WTC11 (cell line): ENCODE measurements at places on chromosomes 2 and 18.
A peak's percentile ranks its signal among the peaks of the same experiment; 100 is the strongest.

DNA sequence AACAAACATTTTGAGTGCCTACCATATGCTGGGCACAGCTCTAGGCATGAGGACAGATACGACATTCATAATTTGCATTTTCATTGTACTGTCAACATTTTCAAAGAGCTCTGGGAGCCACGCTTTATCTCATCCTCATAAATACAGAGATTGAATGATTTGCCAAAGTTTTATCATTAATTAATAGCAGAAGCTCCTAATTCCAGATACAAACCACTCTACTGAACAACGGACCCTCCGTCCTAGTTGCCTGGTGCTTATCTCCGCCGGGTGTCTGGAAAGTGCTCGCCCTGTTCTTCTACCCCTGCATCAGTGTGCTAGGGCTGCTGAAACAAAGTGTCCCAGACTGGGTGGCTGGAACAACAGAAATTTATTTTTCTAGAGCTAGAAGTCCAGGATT lies 23.8 kb downstream of the SERTAD2 start:
- no peak overlapping the region for H3K4me3 ChIP-seq
- no peak for DNase-seq
- peaks cover 2% of the 10 kb centered on the region for H3K36me3 ChIP-seq
- no peak overlapping the region for H3K27ac ChIP-seq
- no peaks in the 10 kb centered on the region for H3K27me3 ChIP-seq

DNA sequence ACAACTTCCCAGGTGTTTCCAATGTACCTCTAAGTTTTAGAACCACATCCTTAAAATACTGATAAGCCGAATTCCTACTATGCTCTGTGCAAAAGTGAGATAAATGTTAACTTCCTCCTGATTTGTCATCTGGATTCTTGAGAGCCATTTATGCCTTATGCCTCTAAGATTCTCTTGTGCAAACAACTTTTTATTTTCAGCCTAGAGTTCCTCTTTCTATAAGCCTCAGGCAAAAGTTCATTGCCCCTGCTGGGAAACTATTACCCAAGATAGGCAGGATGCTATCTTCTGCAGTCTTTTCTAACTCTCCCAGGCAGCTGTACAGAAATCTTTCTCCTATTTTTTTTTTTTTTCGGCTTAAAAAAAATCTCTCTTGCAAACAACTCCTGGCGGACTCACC lies 216.1 kb downstream of the KCNJ3 start:
- no peak overlapping the region for H3K4me3 ChIP-seq
- H3K4me1 ChIP-seq: peaks cover 19% of the 10 kb centered on the region
- H3K27ac ChIP-seq: no peak overlapping the region
- H3K27me3 ChIP-seq: no peaks in the 10 kb centered on the region
- no peaks in the 10 kb centered on the region for H3K36me3 ChIP-seq

DNA sequence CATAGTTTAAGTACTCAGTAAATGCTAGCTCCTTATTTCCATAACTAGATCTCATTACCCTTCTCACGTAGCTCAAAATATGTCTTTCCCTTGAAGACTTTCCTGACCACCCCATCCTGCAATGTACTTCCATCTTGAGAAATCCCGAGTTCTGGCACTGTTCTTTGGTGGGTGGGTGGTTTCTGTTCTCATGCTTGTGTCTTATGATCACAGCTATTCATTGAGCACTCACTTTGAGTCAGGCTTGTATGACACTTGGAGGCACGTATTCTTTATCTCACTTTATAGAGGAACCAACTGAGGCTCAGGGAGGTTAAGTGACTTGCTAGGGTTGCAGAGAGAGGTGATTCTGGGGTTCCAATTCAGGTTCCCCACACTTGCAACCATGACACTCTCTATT lies 9.0 kb upstream of the CLIP4 start:
- DNase-seq: no peak
- H3K27ac ChIP-seq: no peak overlapping the region
- H3K36me3 ChIP-seq: peaks cover 3% of the 10 kb centered on the region
- H3K27me3 ChIP-seq: peaks cover 2% of the 10 kb centered on the region; the same call in 1 of the 2 replicates

DNA sequence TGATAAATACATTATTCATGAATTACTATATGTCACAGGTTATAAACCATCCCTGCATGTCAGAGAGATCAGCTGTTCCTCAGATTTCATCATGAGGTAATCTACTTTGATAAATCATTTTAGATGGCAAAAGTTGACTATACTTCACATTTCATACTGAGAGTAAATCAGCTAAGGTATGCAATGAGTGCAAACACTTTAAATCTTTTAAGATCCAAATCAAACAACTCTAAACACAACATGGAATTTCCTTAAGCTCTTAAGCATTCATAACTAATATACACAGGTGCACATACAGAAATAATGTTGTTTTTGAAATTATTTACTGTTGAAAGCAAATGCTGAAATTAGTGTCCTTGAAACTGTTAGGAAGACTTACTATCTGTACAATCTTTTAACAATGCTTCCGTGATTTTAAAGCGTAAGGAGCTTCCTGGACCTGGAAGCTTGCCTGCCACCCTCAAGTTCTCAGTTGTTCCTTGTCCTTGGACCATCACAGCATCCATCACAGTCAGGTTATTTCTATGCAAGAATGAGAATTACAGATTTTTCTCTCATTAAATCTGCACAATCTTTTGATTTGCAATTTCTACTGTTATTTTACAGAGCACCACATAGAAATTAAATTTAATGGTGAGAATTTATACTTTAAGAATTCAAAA lies 83.2 kb downstream of the ZAP70 start:
- peaks cover 13% of the 10 kb centered on the region for H3K36me3 ChIP-seq
- DNase-seq: no peak
- H3K4me1 ChIP-seq: no peaks in the 10 kb centered on the region
- no peak overlapping the region for H3K27ac ChIP-seq

DNA sequence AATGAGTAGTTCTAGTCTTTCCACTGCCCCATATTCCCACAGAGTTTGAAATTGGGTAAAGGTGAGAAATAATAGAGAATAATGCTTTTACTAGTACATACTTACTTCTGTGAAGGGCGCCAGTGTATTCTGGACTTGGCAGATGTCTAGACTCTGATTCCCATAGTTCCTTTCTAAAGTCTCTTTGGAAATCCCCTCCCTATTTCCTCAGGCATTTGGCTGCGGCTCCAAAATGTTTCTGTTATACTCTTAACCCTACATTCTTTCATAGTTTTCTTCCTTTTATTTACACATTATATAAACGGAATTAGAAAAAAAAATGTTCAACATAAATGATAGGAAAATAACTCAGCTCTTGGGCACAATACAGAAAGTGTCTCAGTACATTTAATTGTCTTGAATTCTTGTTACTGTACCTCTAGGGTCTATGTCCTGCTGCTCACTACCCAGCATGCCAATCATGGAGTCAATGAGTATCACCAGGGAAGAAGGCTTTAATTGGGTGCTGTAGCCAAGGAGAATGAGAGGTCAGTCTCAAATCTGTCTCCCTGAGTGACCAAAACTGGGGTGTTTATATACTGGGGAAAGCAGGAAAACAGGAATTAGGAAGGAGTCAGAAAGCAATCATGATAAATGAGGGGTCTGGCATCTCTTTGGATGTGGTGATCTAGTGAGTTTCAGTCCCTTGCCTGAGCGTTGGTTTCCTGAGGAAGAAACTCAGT lies 147.8 kb upstream of the MMADHC start:
- DNase-seq: no peak
- peaks cover 15% of the 10 kb centered on the region for H3K36me3 ChIP-seq
- peaks cover 18% of the 10 kb centered on the region for H3K4me1 ChIP-seq
- H3K27ac ChIP-seq: no peak overlapping the region
- H3K4me3 ChIP-seq: no peak overlapping the region

DNA sequence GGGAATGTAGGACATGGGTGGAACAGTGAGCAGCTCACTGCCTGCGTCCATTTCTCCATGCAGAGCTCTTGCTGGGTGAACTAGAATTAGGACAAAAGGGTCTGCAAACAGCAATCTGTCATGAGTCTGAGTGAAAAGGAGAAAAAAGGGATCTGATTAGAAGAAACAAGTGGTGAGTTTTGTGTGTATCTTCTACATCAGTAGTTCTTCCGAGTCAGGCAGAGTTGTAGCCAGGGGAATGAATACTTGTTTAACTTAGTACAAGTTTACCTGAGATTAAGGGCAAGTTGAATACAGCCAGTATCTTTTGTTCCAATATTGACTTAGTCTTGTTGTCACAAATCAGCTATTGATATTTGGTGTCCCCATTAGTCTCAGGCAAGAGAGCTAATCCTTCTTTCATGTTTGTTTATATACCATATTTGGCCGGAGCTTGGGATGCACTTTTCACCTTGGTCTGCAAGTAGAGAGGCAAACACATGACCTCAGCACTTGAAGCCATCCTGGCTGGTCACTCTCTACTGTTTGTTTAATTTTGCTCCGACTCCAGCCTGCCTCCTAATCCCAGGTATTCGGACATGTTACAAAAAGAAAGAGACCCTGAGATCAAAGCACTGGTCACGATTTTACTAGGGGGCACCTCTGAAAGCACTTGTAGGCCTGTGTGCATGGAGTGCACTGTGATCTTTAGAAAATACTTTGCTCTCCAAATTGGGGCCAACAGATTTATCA lies 211.0 kb upstream of the NT5C1B start:
- H3K36me3 ChIP-seq: no peaks in the 10 kb centered on the region
- no peaks in the 10 kb centered on the region for H3K4me1 ChIP-seq
- no peak for DNase-seq

DNA sequence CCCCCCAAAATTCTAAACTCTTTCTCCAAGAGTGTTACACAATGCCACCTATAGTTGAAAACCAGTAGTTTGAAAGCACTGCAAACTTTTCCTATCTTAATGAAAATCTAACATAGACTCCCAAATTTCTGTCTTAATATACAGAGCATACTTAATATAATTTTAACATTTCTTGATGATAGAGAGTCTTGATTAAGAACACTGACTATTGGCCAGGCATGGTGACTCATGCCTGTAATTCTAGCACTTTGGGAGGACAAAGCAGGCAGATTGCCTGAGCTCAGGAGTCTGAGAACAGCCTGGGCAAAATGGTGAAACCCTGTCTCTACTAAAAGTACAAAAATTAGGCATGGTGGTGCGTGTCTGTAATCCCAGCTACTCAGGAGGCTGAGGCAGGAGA lies 34.2 kb downstream of the ASXL2 start:
- no peak overlapping the region for H3K27ac ChIP-seq
- DNase-seq: no peak
- H3K4me3 ChIP-seq: no peak overlapping the region
- no peaks in the 10 kb centered on the region for H3K4me1 ChIP-seq

DNA sequence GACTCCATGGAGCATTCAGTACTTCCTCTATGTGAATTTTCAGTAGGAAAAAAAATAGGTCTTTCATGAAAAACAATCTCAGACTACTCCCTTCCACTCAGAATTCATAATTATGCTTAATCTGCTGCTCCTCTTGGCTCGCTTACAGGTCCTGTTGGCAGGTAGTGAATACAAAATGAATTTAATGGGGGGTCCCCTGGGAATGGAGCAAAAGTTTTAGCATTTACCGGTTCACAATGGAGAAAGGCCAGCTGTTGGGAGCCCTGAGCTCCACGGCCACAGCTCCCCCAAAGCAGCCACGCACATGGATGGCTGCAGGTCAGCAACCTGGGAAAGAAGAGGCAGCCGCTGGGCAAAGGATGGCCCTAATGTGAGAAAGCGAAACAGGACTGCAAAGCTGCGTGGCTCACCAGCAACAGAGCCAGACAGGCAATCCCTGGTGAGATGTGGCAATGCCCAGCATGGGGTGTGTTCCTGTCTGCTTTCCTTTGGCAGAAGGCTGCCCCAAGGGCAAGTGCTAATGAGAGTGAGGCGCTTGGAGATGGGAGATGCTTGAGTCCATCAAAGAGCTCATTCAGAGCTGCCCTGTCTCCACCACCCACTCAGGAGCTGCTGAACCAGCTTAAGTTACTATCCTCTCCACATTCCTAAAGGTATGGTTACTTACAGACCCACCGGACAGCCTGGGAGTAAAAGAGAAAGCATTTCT lies 447.4 kb downstream of the EPHA4 start:
- H3K27ac ChIP-seq: no peak overlapping the region
- H3K4me3 ChIP-seq: no peak overlapping the region
- DNase-seq: peak; percentile 52
- H3K4me1 ChIP-seq: peaks cover 6% of the 10 kb centered on the region
- H3K36me3 ChIP-seq: peaks cover 21% of the 10 kb centered on the region

- H3K36me3 ChIP-seq: no peaks in the 10 kb centered on the region
- H3K4me3 ChIP-seq: no peak overlapping the region
- no peaks in the 10 kb centered on the region for H3K27me3 ChIP-seq
- no peak for DNase-seq
- H3K27ac ChIP-seq: no peak overlapping the region
- peaks cover 12% of the 10 kb centered on the region for H3K4me1 ChIP-seq
Measured at GRCh38 chr2:215870088-215870490, 143.3 kb downstream of the MREG start.

- no peaks in the 10 kb centered on the region for H3K27me3 ChIP-seq
- no peak overlapping the region for H3K4me3 ChIP-seq
- no peak overlapping the region for H3K27ac ChIP-seq
- peaks cover 28% of the 10 kb centered on the region for H3K4me1 ChIP-seq
- H3K36me3 ChIP-seq: no peaks in the 10 kb centered on the region
- DNase-seq: no peak
Measured at GRCh38 chr2:7280790-7281189, 363.6 kb downstream of the RNF144A start.

- peaks cover 14% of the 10 kb centered on the region for H3K4me1 ChIP-seq
- no peak overlapping the region for H3K4me3 ChIP-seq
- peaks cover 14% of the 10 kb centered on the region for H3K36me3 ChIP-seq
- peaks cover under 1% of the 10 kb centered on the region; the same call in 1 of the 2 replicates for H3K27me3 ChIP-seq
- no peak for DNase-seq
Measured at GRCh38 chr18:57048859-57049258, 98.0 kb upstream of the BOD1L2 start.

DNA sequence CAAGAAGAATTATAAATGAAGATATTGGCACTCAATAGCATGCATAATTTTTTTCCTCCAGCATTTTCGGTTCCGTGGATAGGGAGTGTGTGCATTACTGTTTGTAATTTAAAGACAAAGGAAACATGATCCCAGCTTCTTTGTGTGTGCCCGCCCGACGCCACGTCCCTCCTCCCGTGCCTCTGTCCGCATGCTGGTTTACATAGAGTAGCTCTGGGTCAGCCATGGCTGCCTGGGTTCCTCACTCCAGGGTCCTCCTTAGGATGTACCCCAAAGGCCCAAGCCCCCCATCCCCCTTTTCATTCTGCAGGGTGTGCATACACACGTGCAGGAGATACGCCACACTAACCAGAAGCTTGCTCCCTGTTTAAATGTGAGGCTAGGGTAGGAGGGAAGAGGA lies 214.7 kb downstream of the KLHL29 start:
- H3K36me3 ChIP-seq: no peaks in the 10 kb centered on the region
- H3K27ac ChIP-seq: no peak overlapping the region
- no peak for DNase-seq
- peaks cover 3% of the 10 kb centered on the region; the same call in 1 of the 2 replicates for H3K4me1 ChIP-seq
- no peak overlapping the region for H3K4me3 ChIP-seq
- no peaks in the 10 kb centered on the region for H3K27me3 ChIP-seq

DNA sequence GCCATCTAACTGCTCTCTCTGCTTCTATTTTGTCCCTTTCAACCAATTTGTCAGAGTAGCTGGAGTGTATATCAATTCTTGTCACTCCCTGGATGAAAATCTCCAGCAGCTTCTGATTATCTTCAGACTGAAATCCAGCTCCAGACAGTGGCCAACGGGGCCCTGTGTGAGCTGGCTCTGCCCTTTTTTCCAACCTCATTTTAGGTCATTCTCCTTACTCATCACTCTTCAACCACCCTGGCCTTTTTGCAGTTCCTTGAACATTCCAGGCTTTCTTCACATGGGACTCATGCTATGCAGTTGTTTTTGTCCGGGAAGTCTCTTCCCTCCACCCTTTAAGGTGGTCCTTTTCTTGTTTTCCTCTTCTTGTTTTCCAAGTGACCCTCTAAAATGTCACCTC lies 15.4 kb upstream of the FAP start:
- no peaks in the 10 kb centered on the region for H3K27me3 ChIP-seq
- no peak for DNase-seq
- no peaks in the 10 kb centered on the region for H3K36me3 ChIP-seq
- peaks cover 15% of the 10 kb centered on the region for H3K4me1 ChIP-seq
- H3K4me3 ChIP-seq: no peak overlapping the region
